ENCODE measurements at places on chromosomes 16 and 17.

GRCh38 chr17:7439462-7440112, at the start of gene FGF11:
FGF11 (plus strand) TSS chr17:7439512; CDS start chr17:7439621, 109 bp downstream.
- DNase-seq = no peak

- no peak for DNase-seq
Observed at GRCh38 chr16:77468831-77469230, 34.0 kb upstream of the ADAMTS18 start.

GRCh38 chr16:29804020-29804419, 2.3 kb upstream of the MAZ start:
- DNase-seq = no peak

- DNase-seq = no peak
Observed at GRCh38 chr16:17282247-17282646, 188.5 kb downstream of the XYLT1 start.

GRCh38 chr16:21057875-21058274, 92.8 kb downstream of the DNAH3 start:
- no peak for DNase-seq

DNA sequence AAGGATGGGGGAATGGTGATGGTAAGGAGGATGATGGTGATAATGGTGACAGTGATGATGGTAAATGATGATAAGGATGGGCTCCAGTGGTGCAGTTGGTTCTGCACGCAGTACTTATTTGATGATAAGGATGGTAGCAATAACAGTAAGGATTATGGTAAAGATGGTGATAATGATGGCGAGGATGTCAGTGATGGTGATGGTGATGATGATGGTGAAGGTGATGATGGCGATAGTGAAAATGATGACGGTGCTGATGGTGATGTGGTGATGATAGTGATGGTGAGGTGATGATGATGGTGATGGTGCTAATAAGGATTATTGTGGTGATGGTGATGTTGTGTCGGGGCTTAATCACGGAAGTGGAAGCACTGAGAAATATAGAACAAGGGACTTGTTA, 103.7 kb downstream of the C16orf95 start:
- DNase-seq = no peak

DNA sequence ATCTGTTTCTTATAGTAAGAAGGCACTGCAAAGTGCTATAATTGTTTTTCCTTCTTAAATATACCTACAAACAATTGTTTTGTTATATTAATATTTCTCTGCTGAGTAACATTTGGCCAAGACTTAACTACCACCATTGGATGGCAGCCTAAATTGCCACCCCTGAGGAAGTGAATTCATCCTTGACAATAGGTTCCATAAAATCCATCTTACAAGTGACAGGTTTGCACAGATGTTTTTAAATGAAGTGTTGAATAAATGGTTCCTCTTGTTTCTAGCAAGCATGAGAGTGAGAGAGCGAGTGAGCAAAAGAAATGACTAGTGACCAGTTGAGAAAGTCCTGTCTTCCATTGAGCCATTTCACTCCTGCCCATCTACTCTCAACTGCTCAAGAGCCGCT, 8.3 kb upstream of the MPHOSPH6 start:
- DNase-seq = no peak

DNA sequence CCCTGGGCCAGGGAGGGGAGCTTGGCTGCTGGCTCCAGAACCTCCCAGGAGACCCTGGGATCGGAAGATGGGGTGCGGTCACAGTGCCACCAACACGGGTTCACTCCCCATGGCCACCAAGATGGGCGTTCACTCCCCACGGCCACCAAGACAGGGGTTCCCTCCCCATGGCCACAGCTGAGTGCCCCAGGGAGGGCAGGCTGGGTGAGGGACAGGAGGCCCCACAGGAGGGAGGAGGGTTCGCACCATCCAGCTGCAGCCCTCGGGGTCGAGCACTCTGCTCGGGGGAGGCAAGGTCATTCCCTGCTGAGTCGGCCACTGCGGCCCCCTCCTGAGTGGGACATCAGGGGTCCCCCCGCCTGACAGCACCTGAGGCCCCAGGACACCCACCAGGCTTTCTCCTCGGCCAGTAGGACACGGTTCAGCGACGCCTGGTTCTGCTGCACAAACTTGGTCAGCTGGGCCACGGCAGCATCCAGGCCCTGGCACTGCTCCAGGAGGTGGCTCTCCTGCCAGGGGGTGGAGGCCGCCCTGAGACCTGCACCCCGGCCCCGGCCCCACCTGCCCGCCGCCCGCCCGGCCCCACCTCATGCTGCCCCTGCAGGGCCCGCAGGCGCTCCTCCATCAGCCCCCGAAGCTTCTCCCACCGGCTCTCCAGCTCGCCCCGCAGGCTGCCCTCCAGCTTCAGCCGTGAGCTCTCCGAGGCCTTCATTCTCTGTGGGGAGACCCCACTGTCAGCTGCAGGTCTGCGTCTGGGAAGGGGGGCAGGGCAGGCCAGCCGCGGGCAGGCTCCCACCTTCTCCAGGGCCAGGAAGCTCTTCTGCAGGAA, 5.9 kb downstream of the CCDC154 start:
- DNase-seq = no peak

DNA sequence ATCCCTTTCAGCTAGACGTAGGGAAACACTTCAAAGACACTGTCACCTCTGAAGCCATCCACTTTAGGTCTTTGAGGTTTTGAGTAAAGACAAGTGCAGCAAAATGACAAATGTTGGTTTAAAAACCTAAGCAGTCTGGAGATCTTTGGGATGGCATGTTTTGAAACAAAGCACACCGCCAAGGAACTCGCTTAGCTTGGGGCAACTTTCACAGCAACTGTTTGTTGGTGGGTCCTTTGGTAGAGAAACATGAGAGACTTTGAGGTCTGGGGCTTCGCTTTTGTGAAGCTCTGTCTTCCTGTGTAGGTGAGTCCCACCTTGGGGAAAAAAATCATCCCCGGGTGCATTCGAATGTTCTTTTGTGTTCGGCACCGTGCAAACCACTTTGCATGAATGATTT, 357.5 kb downstream of the SNX29 start:
- no peak for DNase-seq

DNA sequence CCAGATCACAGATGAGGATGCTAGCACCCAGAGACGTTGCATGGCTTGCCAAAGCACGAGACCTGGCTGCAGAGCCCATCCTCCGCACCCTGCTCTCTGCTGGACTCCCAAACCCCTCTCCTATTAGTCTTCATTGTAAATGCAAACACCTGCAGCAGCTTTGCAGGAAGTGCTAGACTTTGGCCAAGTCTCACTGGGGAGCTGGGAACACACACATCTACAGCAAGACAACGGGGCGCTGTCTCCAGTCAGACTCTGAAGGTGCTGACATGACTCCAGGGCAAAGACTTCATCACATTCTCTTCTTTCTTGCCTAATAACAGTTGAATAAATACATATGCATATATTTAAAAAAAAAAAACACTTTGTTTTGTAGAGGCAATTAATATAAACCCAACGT, 43.8 kb downstream of the CYTH1 start:
- DNase-seq = no peak
